T-helper 9 cell (primary cell): ENCODE measurements at places on chromosomes 2 and 18.

- no peak for DNase-seq
These were observed 3.5 kb downstream of the ATP6V1B1 start for GRCh38 chr2:70939001-70939838.

GRCh38 chr2:64985447-64985846, 3.8 kb upstream of the SLC1A4 start:
- DNase-seq, result no peak

DNA sequence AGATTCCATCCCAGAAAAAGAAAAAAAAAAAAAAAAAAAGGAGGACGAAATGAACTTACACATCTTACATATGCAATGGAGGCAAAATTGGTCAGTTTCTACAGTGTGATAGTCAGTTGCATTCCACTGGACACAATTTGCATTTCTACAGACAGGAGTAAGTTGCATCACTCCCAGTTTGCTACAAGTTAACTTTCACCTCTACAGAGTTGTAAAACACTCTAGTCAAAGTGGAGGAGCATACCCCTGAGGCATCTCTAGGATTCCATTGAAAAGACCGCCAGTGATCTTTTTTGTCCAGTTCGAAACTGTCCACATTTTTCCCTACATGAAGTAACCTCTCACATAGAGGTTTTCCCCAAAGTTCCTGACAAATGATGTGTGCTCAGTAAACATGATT, 202.8 kb downstream of the VAPA start:
- DNase-seq, result no peak

- DNase-seq, result no peak
These were observed 116.5 kb upstream of the DLX2 start for GRCh38 chr2:172219201-172219600.

DNA sequence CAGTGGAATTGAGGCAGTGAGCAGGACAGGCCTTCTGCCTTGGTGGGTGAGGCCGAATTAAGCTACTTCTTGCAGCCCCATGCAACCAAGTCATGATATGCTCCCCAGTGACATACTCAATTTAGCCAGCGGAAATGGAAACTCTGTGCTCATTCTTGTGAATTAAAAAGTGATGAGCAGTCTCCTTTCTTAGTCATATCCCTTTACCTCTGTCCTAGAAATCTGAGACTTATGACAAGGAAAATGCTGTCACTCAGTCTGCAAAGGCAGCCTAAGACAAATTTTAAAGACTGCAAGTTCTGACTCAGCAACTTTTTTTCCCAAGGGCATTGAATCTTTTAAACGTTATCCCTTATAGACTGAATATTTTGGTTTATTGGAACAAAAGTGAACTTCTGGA, 218.2 kb downstream of the SH3BP4 start:
- DNase-seq, result no peak

DNA sequence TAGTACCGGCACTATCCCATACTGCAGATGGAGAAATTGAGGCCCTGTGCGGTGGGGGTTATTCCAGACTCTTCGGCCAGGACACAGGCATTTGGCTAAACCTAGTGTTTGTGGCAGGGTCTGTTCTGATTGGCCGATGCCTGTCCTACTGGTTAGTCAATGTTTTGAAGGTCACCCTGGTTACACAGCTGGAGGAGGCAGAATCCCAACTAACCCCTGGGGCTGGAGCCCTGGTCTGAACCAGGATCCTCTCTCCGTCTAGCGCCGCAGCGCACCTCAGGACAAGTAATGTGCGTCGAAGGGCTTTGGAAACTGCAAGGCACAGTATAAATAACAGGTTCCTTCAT, 19.4 kb downstream of the TEX44 start:
- DNase-seq, result no peak

DNA sequence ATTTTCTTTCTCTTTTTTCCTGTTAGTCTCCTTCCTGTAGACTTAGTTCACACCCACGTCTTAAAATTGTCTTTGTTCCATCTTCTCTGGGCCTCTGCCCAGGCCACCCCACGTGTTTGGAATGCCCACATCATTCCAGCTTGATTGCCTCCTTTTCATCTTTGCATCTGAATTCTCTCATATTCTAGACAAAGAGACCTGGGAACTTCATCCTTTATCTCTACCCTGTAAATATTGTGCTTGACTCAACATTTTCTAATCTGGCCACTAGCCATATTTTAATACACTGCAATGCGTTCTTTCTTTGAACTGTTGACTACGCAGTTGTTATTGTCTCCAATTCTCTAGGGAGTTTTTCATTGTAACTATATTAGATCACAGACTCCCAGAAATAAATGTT, 187.5 kb upstream of the NRXN1 start:
- no peak for DNase-seq

DNA sequence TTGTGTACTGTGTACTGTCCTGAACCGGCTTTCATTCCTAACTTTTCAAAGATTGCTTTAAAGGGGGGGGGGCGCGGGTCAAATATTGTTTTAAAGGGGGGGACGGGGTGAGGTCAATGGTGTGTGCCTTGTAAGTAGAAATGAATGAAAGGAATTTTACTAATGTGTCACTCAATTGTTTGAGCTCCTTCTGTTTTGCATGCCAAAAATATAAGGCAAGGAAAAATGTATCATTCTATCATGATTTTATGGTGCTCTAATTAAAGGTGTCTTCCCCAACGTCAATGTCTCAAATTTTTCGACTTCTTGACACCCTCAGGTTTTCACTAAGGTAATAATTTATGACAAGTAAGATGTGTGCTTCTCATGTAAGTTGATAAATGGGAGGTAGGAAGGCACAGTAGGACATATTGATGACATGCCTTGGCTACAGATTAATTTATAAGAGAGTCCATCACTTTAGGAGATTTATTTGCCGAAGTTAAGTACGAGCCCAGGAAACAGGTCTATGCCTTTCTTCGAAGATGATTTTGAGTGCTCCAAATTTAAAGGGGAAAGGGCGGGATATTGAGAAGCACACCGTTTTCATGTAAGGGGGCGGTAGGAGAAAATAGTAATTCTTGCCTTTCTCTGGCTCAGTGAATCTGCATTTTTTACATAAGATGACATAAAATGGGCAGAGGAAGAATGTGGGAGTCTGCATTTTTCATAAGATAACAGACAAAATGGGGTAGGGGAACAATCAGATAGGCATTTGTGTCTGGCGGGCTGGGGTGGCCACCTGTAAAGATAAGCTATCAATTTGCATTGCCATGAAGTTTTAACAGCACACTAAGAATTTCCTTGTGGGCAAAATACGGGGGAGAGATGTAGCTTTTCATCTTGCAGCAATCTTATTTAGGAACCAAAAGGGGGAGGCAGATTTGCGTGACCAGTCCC, 1.2 kb upstream of the TRAPPC8 start:
- DNase-seq, result no peak

- DNase-seq, result no peak
These were observed 107.3 kb downstream of the DYSF start for GRCh38 chr2:71560638-71561011.

DNA sequence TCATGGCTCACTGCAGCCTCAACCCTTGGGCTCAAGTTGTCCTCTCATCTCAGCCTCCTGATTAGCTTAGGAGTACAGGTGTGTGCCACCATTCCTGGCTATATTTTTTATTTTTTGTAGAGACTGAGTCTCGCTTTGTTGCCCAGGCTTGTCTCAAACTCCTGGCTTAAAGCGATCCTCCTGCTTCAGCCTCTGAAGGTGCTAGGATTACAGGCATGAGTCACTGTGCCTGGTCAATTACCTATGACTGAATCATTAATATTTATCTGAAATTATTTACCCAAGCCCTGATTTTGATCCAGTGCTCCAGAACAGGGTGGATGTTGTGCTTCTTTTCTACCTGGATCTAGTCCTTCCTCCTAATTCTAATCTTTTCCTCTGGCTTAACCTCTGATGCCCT, 87.8 kb downstream of the MAP2 start:
- no peak for DNase-seq

- DNase-seq, result no peak
These were observed 15.4 kb upstream of the MLPH start for GRCh38 chr2:237471438-237472186.

DNA sequence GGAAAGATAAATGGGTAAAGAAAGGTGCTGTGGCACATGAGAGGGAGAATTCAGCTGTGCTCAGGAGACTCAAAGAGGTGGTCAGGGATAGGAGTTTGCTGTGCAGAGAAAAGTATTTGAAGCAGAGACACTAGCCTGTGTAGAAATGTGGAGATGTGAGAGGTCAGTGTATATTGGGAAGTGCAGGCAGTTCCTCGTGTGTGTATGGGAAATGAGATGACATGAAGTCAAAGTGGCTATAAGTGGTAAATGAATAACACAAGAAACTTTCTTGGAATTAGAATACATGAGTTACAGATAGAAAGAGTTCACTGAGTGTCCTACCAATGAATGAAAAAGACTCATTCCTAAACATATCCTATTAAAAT, 11.6 kb downstream of the MAP3K20 start:
- no peak for DNase-seq

GRCh38 chr2:119218478-119219064, 5.1 kb upstream of the STEAP3 start:
- DNase-seq, result no peak

GRCh38 chr2:208033701-208034502, 8.6 kb upstream of the PLEKHM3 start:
- peak; percentile 4 for DNase-seq

DNA sequence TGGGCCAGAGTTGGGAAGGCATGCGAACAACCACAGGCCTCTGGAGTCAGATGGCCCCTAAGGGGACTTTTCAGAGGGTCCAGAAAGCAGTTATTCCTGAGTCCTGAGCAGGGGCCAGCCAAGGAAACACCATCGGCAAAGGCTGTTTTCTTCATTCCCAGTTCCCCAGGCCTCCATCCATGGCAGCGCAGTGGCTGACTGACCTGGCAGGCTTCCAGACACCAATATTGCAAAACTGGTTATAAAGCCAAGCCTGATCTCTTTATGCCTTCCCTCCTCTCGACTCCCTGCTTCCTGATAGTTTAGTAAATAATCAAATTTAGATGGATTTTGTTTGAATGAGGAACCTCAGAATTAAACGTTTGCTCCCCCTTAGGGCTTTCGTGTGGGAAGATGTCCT, 133.4 kb upstream of the ITGA6 start:
- no peak for DNase-seq

DNA sequence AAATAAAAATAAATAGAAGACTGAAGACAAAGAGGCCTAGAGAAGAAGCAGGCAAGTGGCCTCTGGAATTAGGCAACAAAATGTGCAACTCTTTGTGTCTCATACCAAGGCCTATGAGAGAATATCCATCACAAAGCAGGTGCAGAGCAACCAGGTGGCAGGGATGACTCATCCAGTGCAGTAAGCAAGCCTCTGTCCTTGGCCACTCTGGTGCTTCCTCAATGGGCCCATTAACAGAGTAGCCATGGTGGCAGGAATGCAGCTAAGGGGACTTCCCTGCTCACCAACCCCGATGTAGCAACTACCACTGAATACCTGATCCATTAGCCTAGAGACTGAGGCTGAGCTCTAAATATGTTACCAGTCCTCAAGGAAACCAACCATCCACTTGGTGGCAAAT, 11.0 kb upstream of the EPG5 start:
- DNase-seq, result no peak

GRCh38 chr2:77418537-77418936, 103.6 kb downstream of the LRRTM4 start:
- no peak for DNase-seq

GRCh38 chr2:65231121-65231520, 3.5 kb downstream of the ACTR2 start:
- DNase-seq, result no peak

DNA sequence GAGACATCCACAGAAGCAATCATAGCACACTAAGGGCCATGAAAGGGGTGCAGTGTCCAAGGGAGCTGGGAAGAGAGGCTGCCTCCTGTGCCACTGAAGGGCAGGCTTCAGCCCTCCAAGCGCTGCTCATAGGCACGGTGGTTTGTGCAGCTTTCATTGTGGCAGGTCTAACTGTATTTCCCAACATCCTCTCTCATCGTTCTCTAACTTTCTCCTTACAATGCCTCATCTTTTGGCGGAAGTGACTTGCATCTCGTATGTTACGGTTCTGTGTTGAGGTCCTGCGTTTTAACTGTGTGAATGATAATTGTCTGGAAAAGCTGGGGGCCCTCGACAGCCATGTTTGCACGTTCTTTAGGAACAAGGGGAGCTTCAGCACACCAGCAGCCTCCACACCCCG, 213.9 kb downstream of the GBX2 start:
- no peak for DNase-seq

DNA sequence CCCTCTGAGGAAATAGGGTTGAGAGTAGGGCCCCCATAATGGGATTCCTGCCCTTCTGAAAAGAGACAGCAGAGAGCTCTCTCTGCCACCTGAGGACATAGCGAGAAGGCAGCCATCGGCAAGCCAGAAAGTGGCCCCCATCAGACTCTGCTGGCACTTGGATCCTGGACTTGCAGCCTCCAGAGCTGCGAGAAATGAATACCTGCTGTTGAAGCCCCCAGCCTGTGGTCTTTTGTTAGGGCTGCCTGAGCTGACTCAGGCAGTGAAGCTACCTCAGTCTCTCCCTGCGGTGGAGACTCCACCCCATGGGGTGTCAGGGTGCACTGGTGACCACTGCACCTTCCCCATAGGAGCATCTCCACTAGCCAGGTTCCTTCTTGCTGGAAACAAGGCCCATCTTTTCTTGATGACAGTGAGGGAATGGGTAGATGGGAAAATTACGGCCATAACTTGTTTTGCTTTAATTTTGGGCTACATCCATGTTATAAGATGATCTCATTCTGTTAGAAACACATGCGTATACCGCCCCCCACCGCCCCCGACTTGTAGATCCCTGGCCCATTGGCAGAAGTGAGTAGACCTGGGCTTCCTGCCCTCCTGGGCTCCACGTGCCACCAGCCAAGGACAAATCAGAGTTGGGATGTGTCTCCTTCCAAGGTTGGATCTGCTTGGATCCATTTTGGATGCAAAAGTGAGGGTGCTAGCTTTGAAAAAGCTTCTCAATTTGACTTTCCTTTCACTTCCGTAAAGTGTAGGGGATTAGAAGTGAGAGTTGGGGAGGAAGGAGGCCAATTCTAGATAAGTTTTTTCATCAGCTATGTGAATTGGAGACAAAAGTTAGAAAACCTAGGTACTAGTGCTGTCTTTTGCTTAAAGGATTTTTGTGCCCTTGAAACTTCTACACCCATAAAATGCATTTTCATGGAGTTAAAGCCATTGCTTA, 42.9 kb downstream of the NCK2 start:
- no peak for DNase-seq

DNA sequence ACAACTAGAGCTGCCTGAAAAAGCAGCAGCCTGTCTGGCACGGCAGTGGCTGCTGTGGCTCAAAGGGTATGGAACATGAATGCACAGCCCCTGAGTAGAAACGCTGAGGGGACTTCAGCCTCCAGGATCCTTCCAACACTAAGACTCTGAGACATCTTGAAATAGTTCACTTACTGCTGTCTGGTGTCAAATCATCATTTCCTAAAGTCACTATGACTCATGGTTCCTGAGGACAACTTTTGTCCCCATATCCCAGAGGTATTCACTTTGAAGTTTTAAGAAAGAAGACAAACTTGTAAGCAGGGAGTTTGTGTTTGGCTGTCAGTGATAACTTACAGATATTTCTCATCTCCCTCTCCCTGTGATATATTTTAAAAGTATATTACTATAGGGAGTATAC, 33.3 kb upstream of the NEB start:
- DNase-seq, result no peak

GRCh38 chr18:49841236-49842217, 28.2 kb upstream of the ACAA2 start:
- no peak for DNase-seq

GRCh38 chr2:3613524-3613905, 18.6 kb downstream of the COLEC11 start:
- no peak for DNase-seq

- DNase-seq, result no peak
These were observed 39.1 kb downstream of the FBXO11 start for GRCh38 chr2:47867205-47867604.

- DNase-seq, result no peak
These were observed 81.9 kb downstream of the MOGAT1 start for GRCh38 chr2:222753251-222753824.

GRCh38 chr2:147925886-147926285, 81.1 kb downstream of the ACVR2A start:
- DNase-seq, result no peak
